Hepatic stellate cell (primary cell): ENCODE measurements at places on chromosomes 13 and 19.

GRCh38 chr13:19864746-19865309 lies 1.4 kb upstream of the ZMYM5 start:
- DNase-seq = peak; percentile 60

- no peak for DNase-seq
Observed at GRCh38 chr13:105658431-105658830, 877.0 kb downstream of the EFNB2 start.

GRCh38 chr19:5216141-5216847 lies 124.3 kb downstream of the PTPRS start:
- no peak for DNase-seq

- DNase-seq = no peak
Observed at GRCh38 chr13:98772794-98773452, 20.5 kb upstream of the SLC15A1 start.

- peak; percentile 66 for DNase-seq
Observed at GRCh38 chr13:29901710-29902631, 51.6 kb upstream of the UBL3 start.

GRCh38 chr19:492091-492531 lies 4.2 kb upstream of the MADCAM1 start:
- no peak for DNase-seq

DNA sequence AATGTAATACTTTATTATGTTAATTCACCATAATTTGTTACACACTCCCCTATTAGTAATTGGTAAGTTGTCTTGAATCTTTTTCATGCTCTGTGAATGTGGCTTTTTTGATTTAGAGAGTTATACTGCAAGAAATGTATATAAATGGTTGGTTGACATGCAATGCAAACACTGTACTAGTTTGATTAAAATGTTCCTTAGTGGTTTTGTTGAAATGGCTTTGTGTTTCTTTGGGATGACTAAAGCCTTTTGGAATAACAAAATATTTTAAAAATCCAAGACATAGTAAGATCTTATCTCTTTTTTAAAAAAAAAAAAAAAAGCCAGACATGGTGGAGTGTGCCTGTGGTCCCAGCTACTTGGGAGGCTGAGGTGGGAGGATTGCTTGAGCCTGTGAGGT lies 10.5 kb downstream of the LAMP1 start:
- DNase-seq = peak; percentile 53

GRCh38 chr19:435056-435706 lies 25.7 kb downstream of the SHC2 start:
- DNase-seq = no peak

GRCh38 chr19:53394522-53394973 lies 401 bp upstream of the ZNF765 start:
- DNase-seq = peak; percentile 55

DNA sequence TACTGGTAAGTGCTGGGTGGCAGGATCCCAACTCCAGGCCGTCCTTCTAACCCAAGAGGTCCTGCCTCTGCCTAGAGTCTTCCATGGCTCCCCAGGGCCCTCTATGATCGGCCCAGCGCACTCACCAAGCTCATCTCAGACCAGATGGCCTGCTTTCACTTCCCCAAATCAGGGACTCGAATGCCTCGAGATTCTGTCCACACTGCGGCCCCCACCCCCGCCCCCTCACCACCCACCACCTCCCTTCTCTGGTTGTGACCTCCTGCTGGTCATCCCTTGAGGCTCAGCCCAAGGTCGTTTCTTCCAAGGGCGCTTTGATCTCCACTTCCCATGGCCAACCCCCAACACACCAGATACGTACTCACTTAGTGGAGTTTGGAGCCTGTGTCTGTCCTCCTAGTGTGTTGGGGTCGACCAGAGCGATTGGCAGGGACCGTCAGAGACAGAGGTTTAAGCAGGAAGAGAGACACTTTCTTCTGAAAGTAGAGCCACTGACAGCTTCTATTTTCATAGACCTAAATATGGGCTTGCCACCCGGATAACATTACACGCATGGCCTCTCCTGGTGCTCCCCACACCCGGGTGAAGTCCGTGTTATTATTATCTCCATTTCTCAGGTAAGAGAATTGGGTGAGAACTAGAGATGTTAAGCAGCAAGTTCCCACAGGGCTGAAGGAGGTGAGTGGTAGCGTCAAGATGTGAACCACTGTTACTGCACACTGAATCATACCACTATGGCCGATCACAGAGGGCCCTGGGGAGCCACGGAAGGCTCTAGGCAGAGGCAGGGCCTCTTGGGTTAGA lies at the start of gene FCER2:
Gene FCER2, minus strand, starts transcription at position 478 of the 804 bp plus-strand sequence. CDS start 2,371 bp downstream, outside the sequence.
- no peak for DNase-seq

- no peak for DNase-seq
Observed at GRCh38 chr19:1471515-1472160, 7.4 kb downstream of the C19orf25 start.

DNA sequence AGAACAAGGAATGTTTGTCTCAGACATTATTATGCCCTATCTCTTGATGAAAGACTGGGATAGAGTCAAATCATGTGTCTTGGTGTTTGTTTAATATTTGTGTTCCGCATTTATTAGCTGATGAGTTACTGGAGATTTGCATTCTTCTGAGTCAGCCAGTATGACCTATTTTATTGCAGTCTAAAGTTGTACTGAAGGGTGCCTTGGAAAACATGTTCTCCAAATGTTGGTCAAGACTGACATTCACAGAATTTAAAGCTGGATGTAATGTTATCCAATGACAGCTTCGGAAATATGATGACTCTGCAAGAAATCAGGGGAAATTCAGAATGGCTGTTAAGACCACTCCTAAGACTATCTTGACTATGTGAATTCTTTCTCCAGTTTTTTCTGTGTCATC lies 134.0 kb downstream of the KCNRG start:
- no peak for DNase-seq

- no peak for DNase-seq
Observed at GRCh38 chr19:56995303-56995702, 124.5 kb upstream of the USP29 start.

GRCh38 chr19:8505680-8506401 lies 3.4 kb upstream of the PRAM1 start:
- peak; percentile 93 for DNase-seq

DNA sequence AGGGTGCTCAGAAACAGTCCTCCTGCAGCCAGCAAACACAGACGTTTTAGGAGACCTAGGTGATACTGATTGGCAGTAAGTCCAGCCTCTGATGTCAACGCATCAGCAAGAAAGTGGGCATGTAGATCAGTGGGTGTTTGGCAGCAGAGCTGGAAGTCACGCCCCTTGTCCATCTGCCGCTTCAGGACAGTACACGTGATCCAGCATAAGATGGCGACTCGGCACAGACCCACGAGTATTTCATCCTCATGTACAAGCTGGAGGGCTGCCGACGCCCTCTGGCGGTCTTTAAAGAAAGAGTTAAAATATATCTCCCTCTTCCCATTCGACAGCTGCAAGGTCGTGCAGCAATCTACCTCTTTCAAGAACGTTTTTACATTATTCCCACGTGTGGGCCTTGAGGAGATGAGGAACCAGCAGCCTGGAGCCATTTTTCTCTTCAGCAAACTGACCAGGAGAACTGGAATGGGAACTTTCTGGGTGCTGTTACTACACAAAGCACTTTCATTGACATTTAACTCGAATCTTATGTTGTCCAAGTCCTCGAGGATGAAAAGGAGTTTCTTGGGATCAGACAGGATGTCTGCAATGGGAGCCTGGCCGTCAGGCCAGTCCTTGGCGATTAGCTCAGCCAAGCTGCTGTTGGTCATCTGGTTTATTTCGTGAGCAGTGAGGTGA lies 22.3 kb downstream of the NLRP11 start:
- peak; percentile 22 for DNase-seq

- no peak for DNase-seq
Observed at GRCh38 chr13:91349992-91350911, 2.8 kb downstream of the MIR17HG start.

DNA sequence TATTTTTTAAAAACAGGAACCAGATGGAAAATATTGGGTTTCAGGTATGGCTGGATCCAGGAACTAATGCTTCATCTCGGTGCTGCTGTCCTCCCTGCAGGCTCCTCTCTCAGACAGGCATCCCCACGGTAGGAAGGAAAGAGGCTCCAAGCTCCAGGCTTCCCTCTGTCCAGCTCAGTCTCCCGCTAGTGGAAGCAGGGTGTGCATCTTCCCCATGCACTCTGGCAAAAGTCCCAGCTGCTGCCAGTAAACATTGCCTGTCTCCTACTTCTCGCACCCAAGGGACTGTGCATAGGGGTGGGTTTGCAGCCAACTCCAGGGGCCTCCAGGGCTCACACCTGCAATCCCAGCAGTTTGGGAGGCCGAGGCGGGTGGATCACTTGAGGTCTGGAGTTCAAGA lies 29.2 kb downstream of the IL12RB1 start:
- no peak for DNase-seq

DNA sequence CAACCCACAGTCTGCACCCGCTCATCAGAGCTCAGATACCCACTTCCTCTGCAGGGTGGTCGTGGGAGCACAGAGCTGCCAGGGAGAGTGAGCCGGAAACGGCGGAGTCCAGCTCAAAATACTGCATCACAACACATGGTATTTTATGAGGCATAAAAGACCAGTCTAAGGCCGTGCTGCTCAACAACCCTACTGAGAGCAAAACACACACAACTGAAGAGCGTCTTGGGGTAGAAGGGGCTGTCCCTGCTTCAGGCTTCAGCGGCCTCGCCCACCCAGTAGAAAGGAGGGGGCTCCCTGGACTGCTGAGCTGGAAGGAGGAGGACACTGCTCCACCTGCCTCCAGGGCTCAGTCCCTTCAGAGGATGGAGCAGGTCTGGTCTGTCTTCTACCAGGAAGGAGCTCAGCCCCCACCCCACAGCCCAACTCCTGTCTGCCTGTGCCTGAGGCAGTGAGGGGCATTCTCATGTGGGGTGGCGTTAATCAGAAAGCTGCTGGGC lies 36.9 kb downstream of the NAXD start:
- no peak for DNase-seq

DNA sequence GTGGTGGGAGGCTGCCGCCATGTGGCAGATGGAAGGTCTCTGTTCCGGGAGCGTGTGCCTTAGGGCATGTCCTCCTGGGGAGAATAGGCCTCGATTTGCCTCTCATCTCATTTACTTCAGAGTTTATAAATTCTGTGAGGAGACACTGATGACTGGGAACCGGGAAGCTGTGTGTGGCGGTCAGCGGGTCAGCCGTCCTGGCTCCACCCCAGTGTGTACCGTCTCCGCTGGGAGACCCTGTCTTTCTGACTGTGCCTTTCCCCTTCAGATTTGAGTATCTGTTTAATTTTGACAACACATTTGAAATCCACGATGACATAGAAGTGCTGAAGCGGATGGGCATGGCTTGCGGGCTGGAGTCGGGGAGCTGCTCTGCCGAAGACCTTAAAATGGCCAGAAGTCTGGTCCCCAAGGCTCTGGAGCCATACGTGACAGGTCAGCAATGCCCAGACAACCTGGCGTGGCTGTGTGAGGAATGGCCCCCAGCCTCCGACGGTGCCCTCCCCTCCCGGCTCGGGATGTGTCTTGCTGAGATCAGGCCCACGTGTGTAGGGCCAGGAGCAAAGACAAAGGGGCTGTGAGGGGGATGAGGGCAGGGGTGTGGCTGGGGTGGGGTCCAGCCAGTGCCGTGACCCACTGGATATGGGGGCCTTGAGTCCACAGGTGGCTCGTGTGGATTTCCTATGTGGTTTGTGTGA lies 21.6 kb downstream of the ATP4B start:
- DNase-seq = no peak
